Spleen (tissue), 13 donors: ENCODE measurements at places on chromosomes 6 and 20. TPM values are rescaled to one million over a fixed set of nuclear protein-coding genes. Genes with fewer than 3 reads are reported as not detected.

GRCh38 chr6:38264605-38265004, 375.1 kb downstream of the BTBD9 start:
- H3K36me3 ChIP-seq = no peaks in the 10 kb centered on the region
- H3K27me3 ChIP-seq = no peaks in the 10 kb centered on the region
- H3K27ac ChIP-seq = no peak overlapping the region
- H3K4me3 ChIP-seq = no peak overlapping the region
- H3K4me1 ChIP-seq = no peaks in the 10 kb centered on the region
- DNase-seq = no peak

DNA sequence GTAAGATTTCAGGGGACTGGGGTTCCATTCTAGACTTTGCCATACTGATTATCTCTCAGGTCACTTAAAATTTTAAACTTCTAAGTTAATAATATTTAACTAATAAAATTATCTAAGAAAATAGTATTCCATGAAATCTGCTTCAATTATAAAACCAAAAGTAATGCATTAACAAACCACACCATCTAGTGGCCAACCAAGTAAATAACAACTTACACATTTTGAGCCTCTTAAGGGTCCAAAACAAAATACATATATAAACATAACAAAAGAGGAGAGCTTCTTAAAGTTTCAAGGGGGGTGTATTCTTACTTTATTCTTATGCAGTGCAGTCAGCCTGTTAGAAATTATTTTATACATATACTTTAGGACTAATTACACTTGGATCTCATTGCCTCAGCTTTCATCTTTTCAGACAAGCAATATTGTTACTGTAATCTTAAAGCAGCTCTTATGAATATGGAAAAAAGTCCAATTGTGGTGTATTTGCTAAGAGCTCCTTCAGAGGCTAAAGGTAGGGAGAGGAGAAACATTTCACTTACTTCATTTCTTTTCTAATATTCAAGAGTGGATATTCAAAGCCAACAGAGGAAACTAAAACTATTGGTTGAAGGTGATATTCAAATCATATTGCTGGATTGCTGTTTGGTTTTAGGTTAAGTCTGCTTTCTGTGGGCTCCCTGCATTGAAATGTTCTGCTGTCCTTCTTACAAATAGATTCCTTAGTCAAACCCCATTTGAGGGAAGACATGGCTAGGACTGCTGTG, 199.7 kb upstream of the SIM1 start:
- no peak overlapping the region for H3K4me3 ChIP-seq
- peaks cover 3% of the 10 kb centered on the region for H3K4me1 ChIP-seq
- no peaks in the 10 kb centered on the region for H3K27me3 ChIP-seq
- DNase-seq = no peak
- H3K36me3 ChIP-seq = peaks cover 8% of the 10 kb centered on the region
- H3K27ac ChIP-seq = no peak overlapping the region

GRCh38 chr6:5950361-5950785, 56.4 kb downstream of the NRN1 start:
- H3K27me3 ChIP-seq = no peaks in the 10 kb centered on the region
- no peaks in the 10 kb centered on the region for H3K4me1 ChIP-seq
- H3K36me3 ChIP-seq = no peaks in the 10 kb centered on the region
- DNase-seq = no peak
- H3K4me3 ChIP-seq = no peak overlapping the region

DNA sequence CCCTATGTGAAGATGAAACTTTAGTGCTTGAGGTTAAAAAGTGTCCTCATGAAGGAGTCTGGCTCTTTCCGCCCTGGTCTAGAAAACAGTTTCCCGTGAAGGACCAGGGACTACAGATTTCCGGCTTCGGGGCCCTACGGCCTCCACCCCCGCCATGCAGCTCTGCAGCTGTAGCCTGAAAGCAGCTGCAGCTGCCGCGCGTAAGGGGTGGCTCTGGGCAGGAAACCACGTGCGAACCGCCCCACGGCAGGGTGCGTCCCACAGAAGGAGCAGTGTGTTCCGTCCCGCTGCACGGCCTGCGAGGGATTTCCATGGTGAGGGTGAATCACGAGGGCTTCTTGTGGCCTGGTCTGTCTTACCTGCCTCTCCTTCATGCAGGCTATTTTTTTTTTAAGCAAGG, 117.0 kb downstream of the ERMARD start:
- H3K4me1 ChIP-seq = no peaks in the 10 kb centered on the region
- H3K4me3 ChIP-seq = no peak overlapping the region
- H3K27ac ChIP-seq = no peak overlapping the region
- DNase-seq = peak; percentile 87

GRCh38 chr6:12335131-12335527, 45.0 kb downstream of the EDN1 start:
- H3K36me3 ChIP-seq = no peaks in the 10 kb centered on the region
- H3K4me1 ChIP-seq = no peaks in the 10 kb centered on the region
- DNase-seq = no peak
- H3K27me3 ChIP-seq = no peaks in the 10 kb centered on the region

Gene OR2J3
- not detected for polyA plus RNA-seq

Gene AGPAT4
- 1.2 TPM for polyA plus RNA-seq

DNA sequence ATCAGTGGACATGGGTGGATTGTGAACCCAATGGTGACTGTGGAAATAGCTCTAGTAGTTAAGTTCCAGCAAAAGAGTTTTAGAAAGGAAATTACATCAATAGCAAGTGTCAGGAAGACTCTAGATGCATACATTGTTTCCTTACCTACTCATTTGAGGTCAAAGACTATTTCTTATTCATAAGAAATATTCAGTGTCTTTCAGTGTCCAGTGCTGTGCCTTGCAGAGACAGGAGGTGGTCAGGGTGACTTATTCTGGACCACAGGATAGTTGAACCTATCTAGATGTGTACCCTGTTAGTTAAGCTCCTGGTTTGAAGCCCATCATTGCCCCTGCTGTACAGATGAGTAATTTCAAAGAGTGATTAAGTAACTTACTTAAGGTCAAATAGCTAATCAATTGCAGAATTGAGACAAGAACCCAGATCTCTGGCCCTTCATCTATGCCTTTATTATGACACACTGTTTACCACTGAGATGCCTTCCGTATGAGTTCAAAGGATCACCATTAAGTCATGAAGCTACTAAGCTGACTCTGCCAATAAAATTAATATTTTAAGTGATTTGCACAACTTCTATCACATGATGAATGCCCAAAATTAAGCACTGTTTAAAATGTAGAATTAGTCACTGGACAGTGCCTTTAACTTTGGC, 136.1 kb downstream of the PDSS2 start:
- H3K27ac ChIP-seq = no peak overlapping the region
- H3K36me3 ChIP-seq = no peaks in the 10 kb centered on the region
- H3K4me1 ChIP-seq = no peaks in the 10 kb centered on the region
- no peak overlapping the region for H3K4me3 ChIP-seq
- DNase-seq = no peak

Gene PTCRA
- polyA plus RNA-seq = 2.1 TPM

Gene WASF1
- 2.3 TPM for polyA plus RNA-seq

Gene SLC22A2
- polyA plus RNA-seq = not detected

DNA sequence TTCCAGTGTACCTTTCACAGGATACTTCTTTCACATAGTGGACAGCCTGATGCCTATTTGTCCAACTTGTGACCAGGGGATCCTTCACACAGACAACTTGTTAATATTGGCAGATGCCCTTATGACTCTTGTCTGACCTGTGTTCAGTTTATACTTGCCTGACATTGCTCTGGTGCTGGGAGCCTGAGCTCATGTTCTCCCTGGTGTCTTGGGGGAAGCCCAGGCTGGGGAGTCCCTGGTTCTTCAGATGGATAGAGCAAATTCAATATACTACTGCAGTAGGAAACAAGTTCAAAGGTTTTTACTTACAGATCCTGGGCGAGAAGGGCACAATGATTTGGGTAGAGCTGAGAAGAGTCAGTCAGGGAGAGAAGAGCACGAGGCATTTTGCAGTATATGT, 76.1 kb downstream of the NKAIN2 start:
- no peaks in the 10 kb centered on the region for H3K4me1 ChIP-seq
- H3K36me3 ChIP-seq = no peaks in the 10 kb centered on the region
- H3K27ac ChIP-seq = no peak overlapping the region
- no peaks in the 10 kb centered on the region for H3K27me3 ChIP-seq
- DNase-seq = no peak

Gene DEFB132
- polyA plus RNA-seq = not detected
